Upper lobe of right lung (tissue), 1 donor: ENCODE measurements at places on chromosomes 16 and 17. TPM values are rescaled to one million over a fixed set of nuclear protein-coding genes. Genes with fewer than 3 reads are reported as not detected.

DNA sequence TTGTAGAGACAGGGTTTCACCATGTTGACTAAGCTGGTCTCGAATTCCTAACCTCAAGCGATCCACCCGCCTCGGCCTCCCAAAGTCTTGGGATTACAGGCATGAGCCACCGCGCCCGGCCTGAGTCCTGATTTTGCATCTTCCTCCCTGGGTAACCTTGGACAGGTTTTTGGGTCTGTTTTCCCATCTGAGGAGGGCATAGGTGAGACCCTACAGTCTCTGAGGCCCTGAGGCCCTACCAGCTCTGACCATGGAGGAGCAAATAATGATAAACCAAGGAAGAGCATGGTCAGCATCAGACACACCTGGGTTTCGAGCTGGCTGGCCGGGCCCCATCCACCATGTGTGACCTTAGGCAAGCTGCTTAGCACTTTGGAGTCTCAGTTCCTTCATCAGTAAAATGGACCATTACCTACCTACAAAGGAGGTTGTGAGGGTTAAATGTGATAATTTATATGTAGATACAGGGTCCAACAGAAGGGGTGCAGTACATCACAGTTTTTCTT lies 1.2 kb upstream of the NCBP3 start:
- no peak for DNase-seq

Gene KRT40
- total RNA-seq: not detected

- DNase-seq: no peak
Observed at GRCh38 chr17:38724337-38724988, 5.7 kb upstream of the CISD3 start.

Gene GPRC5C
- 48.6 TPM for total RNA-seq

Gene SOST
- not detected for total RNA-seq

- peak; percentile 92 for DNase-seq
Observed at GRCh38 chr17:29579866-29580771, 9.3 kb downstream of the GIT1 start.

Gene CCL16
- 0.58 TPM for total RNA-seq

GRCh38 chr17:38327936-38328335 lies 15.8 kb downstream of the GPR179 start:
- no peak for DNase-seq

Gene SCGB1C2
- total RNA-seq: not detected

GRCh38 chr16:15652293-15653001 lies 2.4 kb downstream of the NDE1 start:
- no peak for DNase-seq

DNA sequence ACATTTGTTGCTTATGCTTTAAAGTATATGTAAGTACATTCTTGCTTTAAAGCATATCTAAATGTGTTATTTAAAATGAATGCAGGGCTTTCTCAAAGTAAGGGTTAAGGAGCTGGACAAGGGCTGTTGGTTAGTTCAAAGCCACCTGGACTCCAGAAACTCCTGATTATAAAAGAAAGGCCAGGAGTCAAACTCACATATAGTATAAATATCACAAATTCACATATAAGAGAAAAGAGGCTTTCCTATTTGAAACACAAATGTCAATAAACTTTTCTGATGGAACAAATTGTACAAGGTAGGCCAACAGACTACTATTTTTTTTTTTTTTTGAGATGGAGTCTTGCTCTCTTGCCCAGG lies 84.5 kb upstream of the CORO6 start:
- no peak for DNase-seq

Gene C17orf67
- 3.8 TPM for total RNA-seq

DNA sequence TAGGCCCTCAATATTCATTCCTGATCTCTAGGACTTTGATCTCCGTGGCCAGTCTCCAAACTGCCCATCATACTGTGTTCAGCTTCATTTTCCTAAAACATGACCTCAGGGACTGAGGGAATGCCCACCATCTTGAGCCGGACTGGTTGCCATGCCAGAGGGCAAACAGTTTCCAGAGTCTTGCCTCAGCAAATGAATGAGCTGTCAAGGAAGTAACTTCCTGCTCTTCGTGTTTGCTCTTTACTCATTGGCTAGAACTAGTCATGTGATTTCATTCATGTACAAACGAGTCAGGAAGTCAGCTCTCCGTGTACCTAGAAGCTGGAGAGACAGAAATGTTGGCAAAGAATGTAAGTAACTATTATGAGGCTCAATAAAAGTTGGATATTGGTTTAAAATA lies 50.2 kb downstream of the ANKFN1 start:
- no peak for DNase-seq

Gene WWP2
- 71.9 TPM for total RNA-seq

- no peak for DNase-seq
Observed at GRCh38 chr16:13951611-13952010, 31.7 kb downstream of the ERCC4 start.
